ENCODE measurements at places on chromosomes 7 and 10.

- no peaks in the 10 kb centered on the region for H3K27me3 ChIP-seq
- H3K27ac ChIP-seq: no peak overlapping the region
- H3K36me3 ChIP-seq: no peaks in the 10 kb centered on the region
- H3K4me3 ChIP-seq: no peak overlapping the region
- peaks cover 5% of the 10 kb centered on the region for H3K4me1 ChIP-seq
- peak; percentile 3 for DNase-seq
Observed at GRCh38 chr7:38658921-38659320, 27.7 kb upstream of the AMPH start.

- H3K4me1 ChIP-seq: no peaks in the 10 kb centered on the region
- H3K27me3 ChIP-seq: no peaks in the 10 kb centered on the region
- H3K4me3 ChIP-seq: no peak overlapping the region
- H3K27ac ChIP-seq: no peak overlapping the region
- no peak for DNase-seq
Observed at GRCh38 chr7:20095436-20095835, 121.7 kb downstream of the MACC1 start.

- H3K27ac ChIP-seq: no peak overlapping the region
- H3K36me3 ChIP-seq: no peaks in the 10 kb centered on the region
- no peak for DNase-seq
- H3K27me3 ChIP-seq: no peaks in the 10 kb centered on the region
Observed at GRCh38 chr10:49070701-49071100, 44.6 kb downstream of the VSTM4 start.

DNA sequence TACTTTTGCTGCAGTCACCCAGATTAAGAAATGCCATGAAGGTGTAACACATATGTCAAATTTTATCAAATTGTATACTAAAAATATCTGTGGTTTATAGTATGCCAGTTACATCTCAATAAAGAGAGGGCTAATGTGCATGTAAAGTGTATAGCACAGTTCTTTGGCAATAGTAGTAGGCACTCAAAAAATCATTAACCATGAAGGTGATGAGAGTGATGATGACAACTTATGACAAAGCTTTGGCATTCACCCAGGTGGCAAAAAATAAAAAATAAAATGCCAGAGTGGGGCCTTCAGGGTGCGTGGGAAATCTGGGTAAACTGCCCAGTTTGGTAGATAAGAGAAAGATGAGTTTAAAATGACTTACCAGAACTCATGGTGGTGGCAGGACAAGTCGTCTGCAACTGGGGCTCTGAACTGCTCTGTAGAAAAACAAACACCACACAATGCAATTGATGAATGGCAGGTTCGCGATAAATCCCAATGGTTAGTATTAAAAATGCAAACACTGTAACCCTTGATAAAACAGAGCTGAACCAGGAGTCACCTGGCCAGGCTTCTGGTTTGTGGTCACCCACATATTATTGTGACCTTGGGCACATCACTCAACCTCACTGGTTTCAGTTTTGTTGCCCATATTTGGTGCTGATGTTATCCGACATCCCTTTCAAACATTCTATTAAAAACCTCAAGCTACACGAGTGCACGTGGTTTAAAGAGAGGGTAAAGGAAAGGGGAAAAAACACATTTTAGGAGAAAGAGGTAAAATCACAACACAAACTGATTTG is 120.2 kb downstream of the SORBS1 start:
- H3K4me1 ChIP-seq: no peaks in the 10 kb centered on the region
- no peaks in the 10 kb centered on the region for H3K36me3 ChIP-seq
- no peak overlapping the region for H3K27ac ChIP-seq
- peak; percentile 35 for DNase-seq

DNA sequence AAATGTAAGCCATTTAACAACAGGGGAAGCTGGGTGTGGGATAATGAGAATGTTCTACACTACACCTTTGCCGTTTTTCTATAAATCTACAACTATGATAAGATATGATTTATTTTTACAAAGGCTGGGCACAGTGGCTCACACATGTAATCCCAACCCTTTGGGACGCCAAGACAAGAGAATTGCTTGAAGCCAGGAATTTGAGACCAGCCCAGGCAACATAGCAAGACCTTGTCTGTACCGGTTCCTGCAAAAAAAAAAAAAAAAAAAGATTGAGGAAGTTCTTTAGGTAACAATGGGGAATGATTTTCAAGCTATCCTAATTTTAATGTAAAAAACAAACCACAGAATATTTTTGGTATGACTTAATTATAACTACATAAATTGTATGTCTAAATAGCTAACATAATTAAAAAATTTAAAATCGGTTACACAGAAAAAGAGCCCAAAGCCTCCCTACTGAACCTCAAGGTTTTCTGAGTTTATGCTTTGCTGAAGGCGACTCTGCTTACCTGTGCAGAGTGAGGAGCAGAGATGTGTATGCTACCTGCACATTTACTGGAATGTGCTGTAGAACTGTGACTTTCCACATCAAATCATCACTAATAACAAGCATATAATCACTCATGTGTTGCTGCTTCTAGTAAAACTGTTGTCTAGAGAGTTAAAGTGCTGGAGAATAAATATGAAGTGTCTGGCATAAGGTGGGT is 163.4 kb downstream of the ATE1 start:
- peaks cover 13% of the 10 kb centered on the region for H3K36me3 ChIP-seq
- no peak overlapping the region for H3K4me3 ChIP-seq
- no peaks in the 10 kb centered on the region for H3K27me3 ChIP-seq
- DNase-seq: no peak

DNA sequence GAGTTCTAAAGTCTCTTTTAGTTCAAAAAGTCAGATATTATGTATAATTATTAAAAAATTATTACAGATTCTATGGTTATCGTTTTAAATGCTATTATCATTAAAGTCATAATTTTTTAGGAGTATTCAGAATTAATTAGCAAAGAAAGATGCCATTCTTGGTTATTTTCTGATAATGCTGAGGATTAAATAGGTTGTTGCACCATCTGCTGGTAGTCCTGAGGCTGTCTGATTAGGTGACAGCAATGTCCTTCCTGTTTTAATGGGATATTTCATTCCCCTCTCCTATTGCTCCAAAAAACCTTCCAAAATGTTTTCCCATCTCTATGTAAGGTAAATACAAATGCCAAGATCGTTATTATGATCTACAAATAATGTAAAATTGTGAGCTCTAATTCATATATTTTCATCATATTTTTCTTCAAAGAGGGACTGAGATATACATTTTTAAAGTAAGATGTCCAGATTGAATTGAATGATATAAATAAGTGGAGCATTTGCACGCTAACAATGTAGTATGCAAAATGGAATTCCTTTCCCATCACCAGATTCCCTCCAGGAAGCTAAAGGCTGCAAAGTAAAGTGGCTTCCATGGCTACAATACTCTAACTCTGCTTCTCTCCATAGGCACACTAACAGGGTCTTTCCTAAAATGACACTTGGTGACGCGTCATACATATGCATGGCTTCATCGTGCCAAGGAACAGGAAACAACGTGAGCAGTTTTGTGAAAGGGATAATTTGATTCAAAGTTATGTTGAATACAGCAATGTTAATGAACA is 58.8 kb upstream of the AKR1E2 start:
- H3K27ac ChIP-seq: no peak overlapping the region
- peak; percentile 53 for DNase-seq
- H3K27me3 ChIP-seq: no peaks in the 10 kb centered on the region

- no peaks in the 10 kb centered on the region for H3K4me1 ChIP-seq
- H3K27me3 ChIP-seq: peaks cover 7% of the 10 kb centered on the region
- no peaks in the 10 kb centered on the region for H3K36me3 ChIP-seq
- no peak for DNase-seq
- no peak overlapping the region for H3K27ac ChIP-seq
Observed at GRCh38 chr10:126455036-126455765, 66.9 kb upstream of the ADAM12 start.

DNA sequence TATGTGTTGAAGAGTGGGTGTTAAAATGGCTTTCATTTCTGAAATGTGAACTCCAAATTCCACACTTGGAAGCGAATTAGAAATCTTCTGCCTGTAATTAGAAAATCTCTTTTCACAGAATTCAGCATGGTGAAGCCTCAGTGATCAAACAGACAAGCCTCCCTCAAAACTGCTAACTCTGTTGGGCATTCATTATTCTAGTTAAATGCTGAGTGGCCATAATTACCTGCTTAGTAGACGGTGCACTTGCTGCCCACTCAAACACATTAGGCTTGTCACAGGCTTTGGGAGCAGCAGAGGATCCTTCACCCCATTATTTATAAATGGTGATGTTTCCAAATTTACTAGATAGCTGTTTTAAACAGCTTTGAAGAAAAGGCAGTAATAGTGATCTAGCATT is 177.2 kb upstream of the PCLO start:
- no peaks in the 10 kb centered on the region for H3K27me3 ChIP-seq
- no peak for DNase-seq
- no peak overlapping the region for H3K4me3 ChIP-seq
- no peaks in the 10 kb centered on the region for H3K4me1 ChIP-seq
- H3K36me3 ChIP-seq: no peaks in the 10 kb centered on the region

DNA sequence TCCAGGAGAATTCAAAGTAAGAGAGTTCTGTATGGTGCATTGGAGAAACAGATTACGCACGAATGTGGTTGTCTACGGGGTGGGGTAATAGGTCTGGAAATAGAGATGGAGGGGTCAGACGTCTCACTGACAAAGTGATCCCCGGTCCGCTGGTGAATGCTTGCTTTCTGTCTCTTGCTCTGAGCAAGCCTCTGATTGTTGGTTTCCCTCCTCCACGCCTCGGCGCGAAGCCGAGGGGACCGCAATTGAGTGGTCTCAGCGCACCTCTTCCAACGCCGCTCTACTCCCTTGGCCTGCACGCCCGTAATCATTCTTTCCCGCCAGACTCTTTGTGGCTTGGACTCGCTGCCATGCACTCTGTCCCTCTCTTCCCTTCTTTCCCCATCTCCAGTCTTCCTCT is 46.5 kb upstream of the PFKP start:
- H3K27ac ChIP-seq: no peak overlapping the region
- H3K27me3 ChIP-seq: peaks cover 6% of the 10 kb centered on the region
- H3K4me3 ChIP-seq: no peak overlapping the region

GRCh38 chr10:131200856-131201470 is 110.6 kb downstream of the TCERG1L start:
- no peaks in the 10 kb centered on the region for H3K36me3 ChIP-seq
- no peak overlapping the region for H3K4me3 ChIP-seq
- DNase-seq: no peak
- no peaks in the 10 kb centered on the region for H3K4me1 ChIP-seq
- no peaks in the 10 kb centered on the region for H3K27me3 ChIP-seq

GRCh38 chr10:17645621-17646345 is 1.8 kb downstream of the STAM start:
- H3K36me3 ChIP-seq: no peaks in the 10 kb centered on the region
- peaks cover 49% of the 10 kb centered on the region for H3K4me1 ChIP-seq
- peak overlapping the region; percentile 100 for H3K27ac ChIP-seq
- H3K4me3 ChIP-seq: peak overlapping the region; percentile 95
- no peaks in the 10 kb centered on the region for H3K27me3 ChIP-seq

GRCh38 chr7:138477581-138477980 is 17.5 kb downstream of the TRIM24 start:
- H3K4me3 ChIP-seq: no peak overlapping the region
- DNase-seq: no peak
- H3K36me3 ChIP-seq: peaks cover 4% of the 10 kb centered on the region
- H3K4me1 ChIP-seq: peaks cover 45% of the 10 kb centered on the region

DNA sequence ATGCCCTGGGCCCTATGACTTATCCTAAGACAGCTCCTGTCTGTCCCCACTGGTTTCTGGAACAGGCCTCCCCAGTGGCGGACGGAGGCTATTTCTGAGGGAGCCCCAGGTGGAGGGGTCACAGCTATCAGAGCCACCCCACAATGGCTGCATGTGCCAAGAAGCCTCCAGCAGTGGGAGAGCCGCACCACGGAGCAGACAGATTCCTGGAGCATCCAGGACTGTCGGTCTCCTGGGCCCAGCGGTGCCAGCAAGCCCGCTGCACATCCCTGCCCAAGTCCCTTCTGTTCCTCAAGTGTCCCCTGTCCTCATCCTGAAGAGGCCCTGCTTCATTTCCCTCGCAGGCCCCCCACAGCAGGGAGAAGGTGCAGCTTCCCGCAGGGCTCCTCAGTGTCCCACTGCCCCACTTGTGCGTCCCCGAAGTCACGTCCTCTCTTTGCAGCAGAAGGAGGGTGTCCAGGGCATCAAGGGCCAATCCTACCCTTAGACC is 193.0 kb upstream of the SHH start:
- H3K27me3 ChIP-seq: no peaks in the 10 kb centered on the region
- no peak overlapping the region for H3K27ac ChIP-seq
- no peak overlapping the region for H3K4me3 ChIP-seq
- DNase-seq: no peak
- no peaks in the 10 kb centered on the region for H3K4me1 ChIP-seq

DNA sequence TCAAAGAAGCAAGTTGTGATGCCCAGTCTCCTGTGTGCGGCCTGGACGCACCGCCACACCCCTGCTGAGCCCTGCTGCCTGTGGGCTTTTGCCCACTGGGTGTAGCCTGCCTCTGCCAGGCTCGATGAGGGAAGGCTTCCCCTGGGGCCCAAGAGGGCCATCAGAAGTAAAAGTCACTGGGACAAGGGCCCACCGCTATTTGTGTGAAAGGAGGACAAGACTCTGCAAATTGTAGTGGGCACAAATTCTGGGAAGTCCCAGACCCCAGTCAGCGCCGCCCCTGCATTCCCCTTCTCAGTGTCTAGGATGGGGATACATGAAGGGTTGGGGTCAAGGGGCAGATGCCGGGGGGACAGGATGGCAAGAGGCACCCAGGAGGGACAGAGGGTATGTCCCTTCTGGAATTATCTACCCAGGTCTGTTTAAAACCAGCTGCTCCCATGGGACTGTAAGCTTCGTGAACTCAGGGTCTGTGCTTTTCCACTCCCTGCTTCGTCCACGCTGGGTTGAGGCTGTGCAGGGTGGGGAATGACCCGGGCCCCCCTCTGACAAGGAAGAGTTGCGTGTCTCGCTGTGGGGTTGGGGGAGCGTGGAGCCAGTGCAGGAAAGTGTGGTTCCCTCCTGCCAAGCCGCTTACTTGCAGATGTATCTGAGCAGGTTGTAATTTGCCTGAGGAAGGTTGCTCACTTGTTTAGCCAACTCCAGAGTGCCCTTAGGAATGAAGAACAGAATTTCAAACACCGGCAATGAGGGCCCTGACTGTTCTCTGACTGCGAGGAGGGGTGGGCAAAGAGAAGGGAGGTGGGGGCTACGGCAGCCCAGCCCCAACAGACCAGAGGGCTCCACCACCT is 147.2 kb downstream of the MAPK8 start:
- H3K27me3 ChIP-seq: no peaks in the 10 kb centered on the region
- peaks cover 66% of the 10 kb centered on the region for H3K36me3 ChIP-seq
- H3K4me3 ChIP-seq: no peak overlapping the region
- H3K27ac ChIP-seq: no peak overlapping the region

GRCh38 chr7:149027055-149027454 is 1.2 kb downstream of the PDIA4 start:
- peak overlapping the region; percentile 91 for H3K27ac ChIP-seq
- H3K4me3 ChIP-seq: peak overlapping the region; percentile 96
- H3K27me3 ChIP-seq: no peaks in the 10 kb centered on the region

DNA sequence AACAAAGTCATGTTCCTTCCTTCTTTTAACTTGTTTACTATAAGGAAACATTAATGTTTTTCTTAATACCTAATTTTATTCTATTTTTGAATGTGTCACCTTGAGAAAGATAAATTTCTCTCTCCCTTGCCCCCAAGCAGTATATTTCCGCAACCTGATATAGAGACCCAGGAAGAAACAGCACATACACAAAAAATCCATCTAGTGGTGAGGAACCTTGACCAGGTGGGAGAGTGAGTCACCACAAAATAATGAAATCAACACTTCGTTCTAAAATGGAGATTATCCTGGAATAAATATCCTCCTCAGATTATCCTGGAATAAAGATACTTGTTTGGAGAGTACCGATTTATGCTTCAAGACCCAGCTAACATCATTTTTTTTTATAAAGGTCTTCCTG is 232.9 kb upstream of the PTN start:
- no peaks in the 10 kb centered on the region for H3K27me3 ChIP-seq
- no peak overlapping the region for H3K4me3 ChIP-seq
- no peak overlapping the region for H3K27ac ChIP-seq
